K562 (cell line): ENCODE measurements at places on chromosomes 3 and 15.

DNA sequence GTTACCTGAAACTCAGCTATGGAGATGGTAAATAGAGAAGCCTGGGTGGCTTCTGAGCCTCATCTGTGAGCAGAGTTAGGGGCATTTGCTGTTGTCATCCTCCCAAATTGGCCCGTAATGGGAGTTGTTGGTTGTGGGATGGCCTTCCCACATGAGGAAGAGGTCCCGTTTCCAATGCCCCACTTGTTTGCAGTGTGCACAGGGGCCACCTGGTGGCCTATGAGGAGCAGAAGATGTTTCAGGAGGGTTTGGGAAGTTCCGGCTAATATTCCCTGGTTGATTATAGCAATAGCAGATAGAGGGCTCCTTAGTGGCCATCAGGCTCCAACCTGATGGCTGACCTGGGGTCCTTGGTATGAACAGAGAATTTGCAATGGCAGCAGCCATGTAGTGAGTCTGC, 1546.5 kb downstream of the OTOL1 start:
- no peaks in the 10 kb centered on the region for H3K27me3 ChIP-seq
- H3K27ac ChIP-seq = no peak overlapping the region
- no peak overlapping the region for H3K4me3 ChIP-seq
- DNase-seq = no peak
- no peaks in the 10 kb centered on the region for H3K4me1 ChIP-seq

GRCh38 chr15:85125056-85125661, 143.5 kb downstream of the PDE8A start:
- peaks cover 47% of the 10 kb centered on the region for H3K36me3 ChIP-seq
- no peaks in the 10 kb centered on the region; the same call in 2 of the 3 replicates for H3K4me1 ChIP-seq
- no peak overlapping the region for H3K27ac ChIP-seq
- no peak for DNase-seq

DNA sequence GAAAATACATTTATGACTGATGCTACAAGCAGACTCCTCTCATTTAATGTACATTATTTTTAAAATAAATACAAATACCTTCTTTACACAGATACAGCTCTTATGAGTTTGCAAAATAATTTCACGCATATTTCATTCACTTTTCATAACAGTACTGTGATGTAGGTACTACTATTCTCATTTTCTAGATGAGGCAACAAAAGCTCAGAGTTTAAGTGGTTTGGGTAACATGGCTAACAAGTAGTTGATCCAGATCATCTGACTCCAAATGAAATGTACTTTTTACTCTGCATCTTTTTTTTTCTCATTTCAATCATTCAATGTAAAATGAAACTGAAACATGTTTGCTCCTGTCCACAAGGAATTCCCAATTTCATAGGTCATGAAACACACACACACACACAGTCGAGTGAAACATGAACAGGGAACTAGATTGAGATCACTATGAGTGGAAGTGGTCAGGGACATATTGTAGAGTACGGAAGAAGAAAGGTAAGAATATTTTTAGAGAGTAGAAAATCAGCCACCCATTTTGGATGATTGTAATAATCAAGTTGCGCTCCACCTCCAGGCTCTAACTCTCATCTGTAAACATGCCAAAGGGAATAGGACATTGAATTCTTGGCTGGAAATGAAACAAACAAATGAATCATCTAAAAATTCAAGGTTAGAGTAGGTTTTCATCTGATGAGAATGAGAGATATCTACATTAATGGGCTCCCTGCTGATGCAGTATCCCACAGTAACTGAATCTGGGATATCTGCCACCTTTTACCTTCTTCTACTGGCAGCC, 92.4 kb downstream of the CLDN1 start:
- no peak overlapping the region for H3K4me3 ChIP-seq
- H3K4me1 ChIP-seq = no peaks in the 10 kb centered on the region
- H3K27me3 ChIP-seq = no peaks in the 10 kb centered on the region
- no peak overlapping the region for H3K27ac ChIP-seq

DNA sequence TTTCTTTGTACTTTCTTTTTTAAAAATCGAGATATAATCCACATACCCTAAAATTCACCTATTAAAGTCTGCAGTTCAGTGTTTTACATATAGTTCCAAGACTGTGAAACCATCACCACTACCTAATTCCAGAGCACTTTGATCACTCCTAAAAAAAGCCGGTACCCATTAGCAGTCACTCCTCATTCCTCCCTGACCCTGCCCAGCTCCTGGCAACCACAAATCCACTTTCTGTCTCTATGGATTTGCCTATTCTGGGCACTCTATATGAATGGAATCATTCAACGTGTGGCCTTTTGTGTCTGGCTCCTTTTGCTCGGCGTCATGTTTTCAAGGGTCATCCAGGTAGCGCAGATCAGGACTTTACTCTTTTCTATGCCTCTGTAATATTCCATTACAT, 17.3 kb downstream of the TRPM1 start:
- no peak for DNase-seq
- H3K27ac ChIP-seq = no peak overlapping the region
- no peak overlapping the region for H3K4me3 ChIP-seq
- peaks cover 3% of the 10 kb centered on the region; the same call in 1 of the 3 replicates for H3K4me1 ChIP-seq
- peaks cover 49% of the 10 kb centered on the region for H3K27me3 ChIP-seq

GRCh38 chr3:8657804-8658305, 13.3 kb upstream of the SSUH2 start:
- H3K27ac ChIP-seq = no peak overlapping the region
- no peak for DNase-seq
- H3K4me3 ChIP-seq = no peak overlapping the region
- no peaks in the 10 kb centered on the region for H3K36me3 ChIP-seq
- peaks cover 60% of the 10 kb centered on the region for H3K27me3 ChIP-seq
